ENCODE measurements at places on chromosomes 16 and 17.

DNA sequence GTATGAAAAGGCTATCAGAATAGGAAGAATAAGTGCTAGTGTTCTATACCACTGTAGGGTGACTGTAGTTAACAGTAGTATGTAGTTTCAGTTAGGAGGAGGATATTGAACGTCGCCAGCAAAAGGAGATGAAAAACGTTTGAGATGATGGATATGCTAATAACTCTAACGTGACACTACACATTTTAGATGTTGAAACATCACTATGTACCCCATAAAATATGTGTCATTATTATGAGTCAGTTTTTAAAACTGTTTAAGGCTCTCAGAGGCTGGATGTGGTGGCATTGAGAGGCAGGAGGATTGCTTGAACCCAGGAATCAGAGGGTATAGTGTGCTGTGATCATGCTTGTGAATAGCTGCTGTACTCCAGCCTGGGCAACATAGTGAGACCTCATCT, 31.8 kb downstream of the UBN1 start:
- DNase-seq = no peak

DNA sequence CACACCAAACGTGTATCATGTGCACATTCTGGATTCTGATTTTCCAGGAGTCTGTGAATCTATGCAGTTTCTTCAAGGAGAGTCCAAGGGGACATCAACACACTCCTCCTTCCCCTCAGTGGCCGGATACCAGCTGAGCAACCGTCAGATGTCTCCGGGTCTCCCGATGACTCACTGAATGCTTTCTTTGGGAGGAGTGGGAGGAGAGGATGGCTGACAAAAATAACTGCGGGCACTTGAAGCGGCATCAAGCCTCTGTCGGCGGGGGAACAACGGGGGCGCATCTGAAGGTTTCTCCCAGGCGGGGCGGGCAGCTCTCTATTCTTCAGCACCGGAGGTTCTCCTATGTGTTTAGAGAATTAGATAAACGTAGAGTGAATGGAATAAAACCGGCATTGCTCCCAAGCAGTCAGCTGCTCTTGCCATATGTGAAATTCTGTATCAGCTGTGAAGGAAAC, 24.6 kb upstream of the LRRC75A start:
- no peak for DNase-seq

GRCh38 chr17:8375738-8376259, 705 bp downstream of the KRABD2 start:
- no peak for DNase-seq

GRCh38 chr17:28385406-28385805, 13.9 kb downstream of the SARM1 start:
- peak; percentile 38 for DNase-seq

- DNase-seq = no peak
These were observed 16.7 kb downstream of the ZNF423 start for GRCh38 chr16:49839017-49839825.

DNA sequence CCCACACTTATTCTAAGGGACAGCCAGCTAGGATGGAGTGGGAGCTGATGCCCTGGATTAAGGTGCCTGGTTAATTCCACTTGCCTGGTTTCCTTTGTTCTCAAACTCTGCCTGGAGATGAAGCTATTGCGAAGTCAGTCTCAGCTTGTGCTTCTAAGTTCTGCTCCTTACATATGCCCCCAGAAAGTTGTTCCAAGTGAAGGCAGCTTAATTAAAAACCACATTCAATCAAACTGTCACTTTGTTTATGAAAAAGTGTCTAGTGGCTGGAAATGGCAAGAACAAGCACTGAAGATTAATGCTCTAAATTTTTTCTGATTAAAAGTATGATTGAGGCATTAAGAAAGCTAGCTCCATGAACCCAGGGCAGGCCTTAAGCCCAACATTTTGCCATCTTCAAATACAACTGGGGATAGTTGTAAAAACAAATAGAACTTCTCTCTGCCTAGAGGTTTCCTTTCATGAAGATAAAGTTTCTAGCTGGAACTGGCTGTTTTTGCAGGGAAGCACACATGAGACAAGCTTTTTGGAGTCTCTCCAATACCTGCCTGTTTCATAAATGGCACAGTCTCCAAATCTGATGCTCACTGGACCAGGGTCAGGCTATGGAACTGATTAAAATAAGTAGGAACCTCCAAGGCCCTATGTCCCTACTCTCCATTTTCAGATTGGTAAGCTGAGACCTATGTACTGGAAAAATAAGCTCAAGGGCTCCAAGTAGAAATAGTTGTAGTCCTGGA, 100.9 kb downstream of the GRIN2A start:
- DNase-seq = no peak

DNA sequence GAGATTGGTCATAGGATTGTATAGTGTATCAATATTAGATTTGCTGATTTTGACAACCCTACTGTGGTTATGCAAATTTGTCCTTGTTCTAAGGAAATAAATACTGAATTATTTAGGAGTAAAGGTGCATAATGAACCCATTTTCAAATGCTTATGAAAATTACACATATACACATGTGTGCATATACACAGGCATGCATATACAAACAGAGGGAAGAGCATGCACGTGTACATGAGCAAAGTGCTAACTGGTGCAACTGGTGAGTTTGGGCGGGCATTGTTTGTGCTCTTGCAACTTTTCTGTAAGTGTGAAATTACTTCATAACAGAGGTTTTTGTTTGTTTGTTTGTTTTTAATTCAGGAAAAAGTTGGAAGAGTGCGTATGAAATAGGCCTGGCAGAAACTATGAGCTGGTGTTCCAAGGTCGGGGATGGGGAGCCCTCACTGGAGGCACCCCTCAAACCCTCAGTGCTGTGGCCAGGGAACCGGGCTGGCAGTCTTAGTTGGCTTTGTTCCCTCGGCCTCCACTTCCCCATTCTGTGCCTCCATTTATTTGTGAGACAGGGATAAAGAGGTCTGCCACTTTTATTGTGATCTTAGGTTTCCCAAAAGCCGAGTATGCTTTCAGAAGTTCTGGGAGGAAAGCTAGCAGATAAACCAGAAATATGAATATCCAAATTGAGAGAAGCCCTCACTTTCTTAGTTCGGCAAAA, 5.8 kb downstream of the DEXI start:
- DNase-seq = no peak

- DNase-seq = no peak
These were observed 180.1 kb downstream of the PARN start for GRCh38 chr16:14449790-14450480.

DNA sequence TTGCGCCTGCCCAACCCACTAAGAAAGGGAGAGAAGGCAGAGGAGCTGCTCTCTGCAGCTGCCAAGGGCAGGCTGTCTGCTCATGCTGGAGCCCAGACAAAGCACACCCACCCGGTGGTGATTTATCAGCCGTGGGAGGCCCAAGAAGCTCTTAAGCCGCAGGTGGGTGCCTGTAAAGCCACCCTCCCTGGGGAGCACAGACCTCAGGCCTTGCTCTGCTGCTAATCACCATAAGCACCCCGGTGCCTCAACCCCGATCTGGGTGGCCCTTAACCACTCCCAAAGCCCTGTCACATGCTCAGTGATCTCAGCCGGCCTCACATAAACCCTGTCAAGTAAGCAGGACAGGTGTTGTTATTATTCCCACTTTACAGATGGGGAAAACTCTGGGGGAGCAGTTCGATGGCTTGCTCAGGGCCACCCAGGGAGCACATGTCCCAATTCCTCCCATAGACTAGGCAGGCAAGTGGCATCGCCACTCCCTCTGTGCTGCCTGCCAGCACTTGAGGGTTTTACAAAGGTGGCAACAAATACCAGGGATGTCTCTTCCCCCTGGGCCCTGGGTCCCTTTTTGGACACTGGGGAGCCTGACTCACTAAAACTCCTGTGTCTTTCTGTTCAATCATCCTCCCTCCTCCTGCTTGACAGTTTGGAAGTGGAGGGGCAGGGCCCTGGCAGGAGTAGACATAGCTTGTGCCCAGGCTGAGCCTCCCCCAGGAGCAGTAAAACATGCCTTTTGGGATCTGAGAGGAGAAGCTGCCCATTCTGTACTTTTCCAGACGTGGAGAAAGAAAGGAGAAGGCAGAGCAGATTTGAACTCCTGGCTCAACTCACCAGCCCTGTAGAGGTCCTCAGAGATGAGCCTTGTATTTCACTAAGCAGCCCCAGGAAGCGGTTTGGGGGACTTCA, 299.3 kb downstream of the SOX9 start:
- DNase-seq = no peak

DNA sequence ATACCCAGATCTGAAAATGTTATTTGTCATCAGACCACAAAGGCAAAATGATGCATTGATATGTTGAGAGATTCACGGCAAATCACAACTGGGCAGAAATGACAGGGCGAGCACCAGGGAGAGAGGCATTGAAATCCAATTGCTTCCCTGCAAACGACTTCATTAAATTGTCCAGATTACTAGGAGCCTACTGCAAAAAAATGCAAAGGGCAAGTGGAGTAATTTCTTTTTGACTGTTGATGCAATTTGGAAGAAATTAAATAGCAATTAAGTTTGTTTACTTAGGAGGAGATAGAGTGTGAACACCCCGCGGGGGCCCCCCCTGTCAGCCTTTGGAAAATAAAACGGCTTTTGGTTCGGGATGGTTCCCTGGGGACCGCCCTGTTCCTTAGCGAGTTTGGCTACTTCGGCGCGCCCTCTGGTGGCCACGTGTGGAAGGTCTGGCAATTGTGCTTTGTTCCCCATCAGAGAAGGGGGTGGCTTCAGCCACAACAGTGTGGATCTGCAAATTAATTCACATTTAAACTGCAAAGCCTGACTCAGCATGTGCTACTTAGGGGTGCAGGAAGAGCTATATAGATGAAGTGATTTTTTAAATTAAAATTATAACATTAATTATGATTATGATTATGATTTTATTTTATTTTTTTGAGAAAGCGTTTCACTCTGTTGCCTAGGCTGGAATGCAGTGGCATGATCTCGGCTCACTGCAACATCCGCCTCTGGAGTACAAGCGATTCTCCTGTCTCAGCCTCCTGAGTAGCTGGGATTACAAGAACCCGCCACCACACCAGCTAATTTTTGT, 14.5 kb upstream of the TMC7 start:
- DNase-seq = peak; percentile 85

DNA sequence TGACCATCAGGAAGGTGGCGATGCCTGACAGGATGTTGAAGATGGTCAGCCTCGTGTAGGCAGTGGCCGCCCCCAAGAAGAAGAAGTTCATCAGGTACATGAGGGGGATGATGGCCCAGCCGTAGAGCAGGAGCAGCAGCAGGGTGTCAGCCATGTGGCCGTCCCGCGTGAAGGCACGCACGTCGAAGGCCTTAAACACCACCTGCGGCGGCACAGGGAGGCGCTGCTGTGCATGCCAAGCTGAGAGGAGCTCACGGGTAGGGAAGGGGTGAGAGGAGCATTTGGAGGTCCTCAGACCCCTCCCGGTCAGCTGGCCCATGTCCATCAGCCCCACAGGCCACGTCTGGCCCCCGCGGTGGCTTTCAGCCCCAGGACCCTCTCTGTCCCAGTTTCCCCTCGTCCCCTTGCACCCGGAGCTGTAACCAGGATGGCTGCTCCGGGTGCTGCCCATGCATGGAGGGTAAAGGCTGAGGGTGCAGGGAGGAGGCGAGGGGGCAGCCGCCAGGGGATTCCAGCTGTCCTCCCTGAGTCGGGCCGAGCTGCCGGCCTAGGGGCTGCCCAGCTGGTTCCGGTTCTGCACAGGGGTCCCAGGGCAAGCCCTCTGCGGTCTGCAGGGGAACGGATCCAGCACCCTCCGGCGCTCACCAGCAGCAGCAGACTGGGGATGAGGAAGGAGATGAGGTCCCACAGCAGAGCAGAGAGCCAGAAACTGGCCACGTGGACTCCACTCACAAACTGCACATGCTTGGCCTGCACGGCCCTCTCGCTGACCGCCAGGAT, 17.1 kb upstream of the RNPS1 start:
- no peak for DNase-seq

- DNase-seq = peak; percentile 48
These were observed at the start of gene C17orf113 for GRCh38 chr17:42050393-42051012. TSS of gene C17orf113 (minus strand) at chr17:42050601. CDS start at chr17:42043376, 7,225 bp downstream.

- peak; percentile 36 for DNase-seq
These were observed 681 bp downstream of the USP43 start for GRCh38 chr17:9645851-9646545.
